ENCODE measurements at places on chromosomes 2 and 18. TPM values are rescaled to one million over a fixed set of nuclear protein-coding genes. Genes with fewer than 3 reads are reported as not detected.

DNA sequence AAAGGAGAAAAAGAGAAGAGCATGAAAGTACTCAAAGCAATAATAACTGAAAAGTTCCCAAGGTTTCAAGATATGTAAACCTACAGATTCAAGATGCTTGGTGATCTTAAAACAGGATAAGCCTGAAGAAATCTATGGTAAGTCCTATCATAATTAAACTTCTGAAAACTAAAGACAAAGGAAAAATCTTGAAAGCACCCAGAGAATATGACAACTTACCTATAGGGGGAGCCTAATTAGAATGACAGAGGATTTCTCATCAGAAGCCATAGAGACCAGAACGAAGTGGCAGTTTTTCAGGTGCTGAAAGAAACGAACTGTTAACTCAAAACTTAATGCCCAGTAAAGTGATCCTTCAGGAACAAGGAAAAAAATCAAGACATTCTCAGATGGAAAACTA, 59.7 kb downstream of the XDH start:
- DNase-seq: no peak

DNA sequence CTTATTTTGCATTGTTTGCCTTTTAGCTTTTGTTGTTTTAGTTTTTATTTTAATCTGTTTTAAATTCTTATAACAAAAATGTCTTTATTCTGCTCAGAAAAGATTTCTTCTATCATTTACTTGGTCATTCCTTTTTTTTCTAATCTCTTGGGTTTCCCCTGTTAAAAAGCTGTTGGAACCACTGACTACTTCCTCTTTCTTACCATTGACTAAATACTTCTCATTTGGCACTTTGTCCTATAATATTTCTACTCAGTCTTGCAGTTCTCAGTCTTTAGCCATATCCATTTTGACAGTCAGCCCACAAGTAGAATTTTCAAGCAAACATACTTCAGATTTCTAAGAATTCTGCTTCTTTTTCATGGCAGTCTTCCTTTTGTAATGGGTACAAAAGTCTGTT, 567.2 kb downstream of the SATB2 start:
- no peak for DNase-seq

The SOX11 gene
- not detected for total RNA-seq

GRCh38 chr18:13578400-13578799, 148.0 kb downstream of the FAM210A start:
- DNase-seq: no peak

GRCh38 chr18:59005262-59005661, 134.4 kb upstream of the SEC11C start:
- DNase-seq: no peak

- peak; percentile 55 for DNase-seq
Observed at GRCh38 chr18:80171054-80171872, 62.2 kb downstream of the ADNP2 start.

- no peak for DNase-seq
Observed at GRCh38 chr2:13121096-13121495, 404.4 kb downstream of the TRIB2 start.

DNA sequence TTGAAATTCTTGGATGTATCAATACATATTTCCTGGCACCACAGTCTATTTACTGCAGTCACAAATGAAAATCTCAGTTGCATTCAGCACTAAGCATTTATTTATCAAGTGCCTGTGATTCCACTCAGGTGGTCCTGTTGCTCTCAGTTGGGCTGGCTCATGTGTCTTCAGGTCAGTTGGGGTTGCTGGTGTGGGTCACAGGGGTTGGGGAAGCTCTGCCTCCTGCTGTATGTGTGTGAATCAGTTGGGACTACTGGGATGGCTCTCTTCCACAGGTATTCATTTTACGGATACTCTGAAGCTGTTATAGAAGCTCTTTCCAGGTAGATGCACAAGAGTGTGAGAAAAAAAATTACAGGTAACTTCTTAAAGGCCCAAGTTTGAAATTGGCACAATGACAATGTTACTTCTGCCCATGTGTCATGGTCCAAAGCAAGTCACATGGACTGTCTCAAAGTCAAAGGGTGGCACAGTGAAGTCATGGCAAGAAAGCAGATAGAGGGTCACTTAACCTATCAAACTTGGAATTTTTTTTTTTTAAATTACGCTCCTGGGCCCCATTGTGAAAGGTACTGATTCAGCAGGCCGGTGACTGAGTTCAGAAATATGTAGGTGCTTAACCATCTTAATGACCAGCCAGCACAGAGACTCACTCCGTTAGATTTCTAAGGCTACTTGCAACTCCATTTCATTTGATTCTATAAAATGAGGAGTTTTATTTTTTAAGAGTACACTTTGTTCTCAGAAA, 249.2 kb upstream of the GCFC2 start:
- DNase-seq: no peak

The RNMT gene
- total RNA-seq: 43.4 TPM

The AKAIN1 gene
- not detected for total RNA-seq

The THSD7B gene
- 0.05 TPM for total RNA-seq

DNA sequence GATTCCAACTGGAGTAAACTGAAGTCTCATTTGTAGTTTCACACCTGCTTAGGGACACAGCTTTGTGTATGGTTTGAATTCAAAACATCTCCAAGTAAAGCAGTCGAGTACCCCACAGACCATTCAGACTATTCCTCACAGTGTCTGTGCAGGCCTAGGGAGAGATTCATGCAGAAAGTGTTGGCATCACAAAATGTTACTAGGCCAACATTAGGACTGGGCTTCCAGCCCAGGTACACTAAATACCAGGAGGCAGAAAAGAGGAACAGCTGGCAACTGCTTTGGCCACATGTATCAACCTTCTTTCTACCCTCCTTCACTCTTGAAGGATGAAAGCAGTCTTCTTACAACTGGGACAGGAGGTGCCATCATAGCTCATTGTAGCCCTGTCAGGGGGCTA, 270.4 kb upstream of the TMEFF2 start:
- no peak for DNase-seq

The ABCG8 gene
- 0.12 TPM for total RNA-seq

DNA sequence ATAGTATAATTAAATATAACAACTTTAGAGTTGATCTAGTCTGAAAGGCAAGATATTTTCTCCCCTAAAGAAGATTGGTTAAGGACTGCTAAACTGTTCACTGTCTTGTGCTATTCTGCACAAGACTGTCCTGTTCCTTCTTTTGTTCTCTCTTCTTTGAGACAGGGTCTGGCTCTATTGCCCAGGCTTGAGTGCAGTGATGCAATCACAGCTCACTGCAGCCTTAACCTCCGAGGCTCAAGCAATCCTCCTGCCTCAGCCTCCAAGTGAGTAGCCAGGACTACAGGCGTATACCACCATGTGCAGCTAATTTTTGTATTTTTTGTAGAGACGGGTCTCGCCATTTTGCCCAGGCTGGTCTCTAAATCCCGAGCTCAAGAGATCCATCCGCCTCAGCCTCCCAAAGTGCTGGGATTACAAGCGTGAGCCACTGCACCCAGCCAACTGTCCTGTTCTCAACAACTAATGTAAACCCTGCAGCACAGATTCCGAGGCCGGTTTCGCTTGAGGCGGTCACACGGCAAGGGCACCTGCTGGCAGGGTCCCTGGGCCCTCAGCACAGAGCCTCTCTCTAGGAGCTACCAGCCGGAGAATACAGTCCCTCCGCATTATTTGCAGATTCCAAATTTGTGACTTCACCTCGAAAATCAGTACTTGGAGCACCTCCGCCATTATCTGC, 16.4 kb downstream of the PXDN start:
- DNase-seq: peak; percentile 12

DNA sequence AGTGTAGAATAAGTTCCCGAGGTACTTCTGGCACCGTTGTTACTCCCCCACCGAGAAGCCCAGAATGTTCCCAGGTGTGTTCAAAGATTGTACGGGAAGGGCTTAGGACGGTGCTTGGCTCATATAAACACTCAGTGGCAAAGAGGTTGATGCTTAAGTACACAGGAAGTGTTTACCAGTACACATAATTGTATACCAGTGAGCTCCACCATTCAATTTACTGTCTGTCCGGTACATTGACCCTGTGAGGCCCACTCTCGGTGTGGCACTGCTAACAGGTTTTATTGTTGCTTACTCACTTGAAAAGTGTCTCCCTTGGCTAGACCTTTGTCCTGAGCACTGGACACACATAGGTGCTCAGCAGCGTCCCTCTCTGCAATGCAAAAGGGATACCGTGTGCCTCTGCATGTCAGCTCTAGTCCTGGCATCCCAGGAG, 191.0 kb downstream of the NEDD4L start:
- peak; percentile 68 for DNase-seq

GRCh38 chr2:193590831-193591230, 1396.1 kb upstream of the TMEFF2 start:
- no peak for DNase-seq

The CYP26B1 gene
- total RNA-seq: 1.0 TPM

The MPHOSPH10 gene
- total RNA-seq: 18.7 TPM

DNA sequence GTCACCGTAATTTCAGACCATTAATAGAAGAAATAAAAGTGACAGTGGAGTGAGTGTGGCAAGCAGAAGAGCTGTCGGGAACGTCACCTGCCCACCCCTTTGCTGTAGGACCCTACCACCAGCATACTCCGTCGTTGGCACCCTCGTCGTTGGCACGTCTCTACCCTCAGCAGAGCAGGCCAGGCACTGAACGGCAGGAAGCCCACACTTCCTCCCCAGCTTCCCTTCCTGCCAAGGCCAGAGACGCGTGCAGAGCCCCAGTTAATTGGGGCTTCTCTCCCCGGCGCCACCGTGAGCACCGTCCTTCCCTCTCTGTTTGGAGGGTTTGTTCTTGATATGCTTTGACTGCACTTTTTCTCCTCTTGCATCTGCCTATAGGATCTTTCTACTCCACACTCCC, 27.0 kb upstream of the NFATC1 start:
- DNase-seq: no peak

The DPP10 gene
- total RNA-seq: 8.1 TPM

DNA sequence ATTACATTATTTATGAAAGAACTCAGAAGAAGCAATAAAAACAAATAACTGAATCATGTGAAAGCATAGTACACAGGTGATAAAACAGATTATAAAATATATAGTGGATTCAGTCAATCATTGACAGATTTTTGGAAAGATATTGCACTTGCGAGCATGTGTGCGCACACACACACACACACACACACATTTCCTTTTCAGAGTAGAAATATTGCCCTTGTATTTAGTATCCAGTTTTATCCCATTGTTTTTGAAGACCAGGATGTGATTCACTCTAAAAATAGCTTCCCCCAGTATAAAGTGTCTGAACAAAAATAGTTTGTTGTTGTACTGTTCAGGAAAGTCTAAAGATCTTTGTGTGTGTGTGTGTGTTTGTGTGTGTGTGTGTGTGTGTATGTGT, 145.5 kb downstream of the CALCRL start:
- no peak for DNase-seq

The MEP1B gene
- total RNA-seq: 1.8 TPM

The ZSWIM2 gene
- not detected for total RNA-seq

The UGT1A5 gene
- total RNA-seq: 2.4 TPM

- peak; percentile 74 for DNase-seq
Observed at GRCh38 chr2:172556284-172557033, 569 bp downstream of the PDK1 start.

DNA sequence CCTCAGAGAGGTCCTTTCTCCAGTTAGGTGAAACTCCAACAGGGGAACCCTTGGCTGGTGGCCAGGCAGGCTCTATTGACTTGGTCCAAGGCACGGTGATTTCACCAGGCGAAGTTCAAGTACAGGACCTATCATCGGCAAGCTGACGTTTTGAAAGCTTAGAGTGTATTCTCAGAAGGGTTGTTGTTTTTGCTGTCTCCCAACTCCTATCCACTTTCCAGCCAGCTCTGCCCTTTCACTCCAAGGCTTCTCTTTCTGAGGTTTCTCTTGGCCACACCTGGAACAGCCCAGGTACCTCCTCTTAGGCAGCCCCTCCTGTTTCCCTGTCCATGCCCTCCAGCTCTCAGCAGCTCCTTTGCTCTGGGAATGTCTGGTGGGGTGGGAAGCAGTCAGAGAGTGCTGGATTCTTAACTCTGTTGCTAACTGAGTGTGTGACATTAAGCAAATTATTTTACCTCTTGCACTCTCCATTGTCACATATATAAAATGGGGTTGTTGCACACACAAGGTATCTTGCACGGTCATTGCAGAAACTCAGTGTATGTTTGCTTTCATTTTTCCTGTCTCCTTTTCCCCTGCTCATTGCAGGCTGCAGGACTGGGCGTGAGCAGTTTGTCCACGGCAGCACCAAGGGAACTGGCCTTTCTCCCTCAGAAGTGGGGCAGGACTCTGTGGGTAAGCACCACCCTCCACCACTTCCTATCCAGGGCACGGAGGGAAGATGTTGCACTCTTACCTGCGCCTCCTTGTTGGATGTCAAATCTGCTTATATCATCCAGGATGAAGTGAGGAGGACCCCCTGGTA, 30.2 kb downstream of the CAPN13 start:
- DNase-seq: peak; percentile 47

The TPO gene
- 0.80 TPM for total RNA-seq

- DNase-seq: no peak
Observed at GRCh38 chr2:114714313-114714712, 271.9 kb downstream of the DPP10 start.

The CCDC141 gene
- total RNA-seq: 0.42 TPM

The RNF152 gene
- total RNA-seq: 29.8 TPM

The COLEC11 gene
- total RNA-seq: 0.80 TPM

DNA sequence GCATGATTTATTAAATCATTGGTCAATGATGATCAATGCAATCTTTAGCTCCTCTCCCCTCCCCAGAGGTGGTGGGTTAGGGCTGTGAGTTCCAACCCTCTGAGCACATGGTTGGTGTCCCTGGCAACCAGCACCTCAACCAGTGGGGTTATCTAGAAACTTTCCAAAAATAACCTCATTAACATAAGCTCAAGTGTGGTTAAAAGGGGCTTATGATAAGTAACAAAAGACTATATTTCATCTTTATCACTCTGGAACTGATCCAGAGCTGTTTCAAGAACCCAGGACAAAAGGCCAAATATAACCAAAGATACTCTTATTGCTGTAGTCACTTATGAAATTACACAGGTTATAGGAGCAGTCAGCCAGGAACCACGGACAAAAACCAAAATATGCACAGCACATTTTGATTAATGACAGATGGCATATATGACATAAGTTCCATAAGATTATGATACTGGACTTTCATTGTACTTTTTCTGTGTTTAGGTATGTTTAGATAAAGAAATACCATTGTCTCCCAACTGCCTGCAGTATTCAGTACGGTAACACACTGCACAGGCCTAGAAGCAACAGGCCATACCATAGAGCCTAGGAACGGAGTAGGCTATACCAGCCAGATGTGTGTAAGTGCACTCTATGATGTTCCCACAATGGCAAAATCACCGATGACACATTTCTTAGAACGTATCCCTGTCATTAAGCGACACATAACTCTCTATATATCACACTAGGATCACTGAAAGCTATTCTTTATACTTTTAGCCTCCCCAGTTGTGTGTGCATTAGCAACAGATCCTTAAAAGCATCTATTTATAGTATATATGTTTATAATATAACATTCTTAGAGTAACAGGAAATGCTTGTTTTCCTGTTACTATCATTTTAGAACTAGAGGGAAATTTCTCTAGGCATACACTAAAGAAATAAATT, 31.9 kb downstream of the KIDINS220 start:
- DNase-seq: no peak

- no peak for DNase-seq
Observed at GRCh38 chr2:23664066-23664788, 262.7 kb downstream of the ATAD2B start.

- no peak for DNase-seq
Observed at GRCh38 chr2:73297586-73297985, 4.2 kb upstream of the EGR4 start.

GRCh38 chr18:46333431-46334135, 229.4 kb downstream of the HAUS1 start:
- no peak for DNase-seq
